Effector CD8-positive, alpha-beta T cell (primary cell): ENCODE measurements at places on chromosomes 2 and 18.

DNA sequence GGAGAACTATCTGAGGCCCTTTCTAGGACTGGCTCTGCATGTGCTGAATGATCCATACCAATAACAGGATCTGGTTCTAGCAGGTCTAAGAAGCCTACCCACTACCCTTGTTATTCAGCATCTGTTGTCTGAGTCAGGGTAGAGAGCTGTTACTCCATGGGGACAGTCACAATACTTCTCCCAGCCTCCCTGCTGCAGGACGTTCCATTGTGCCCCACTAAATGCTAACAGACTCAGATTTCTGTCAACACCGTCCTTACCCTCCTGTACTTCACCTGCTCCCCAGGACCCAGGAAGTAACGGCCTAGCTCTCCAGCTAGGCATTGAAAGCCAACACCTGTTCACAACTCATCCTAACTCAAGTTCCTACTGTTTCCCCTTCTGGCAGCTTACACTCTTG is 719.7 kb upstream of the ID2 start:
- DNase-seq = no peak

- no peak for DNase-seq
These were observed 182.6 kb upstream of the CHAC2 start for GRCh38 chr2:53584986-53585385.

GRCh38 chr2:232085826-232086425 is 124.4 kb downstream of the DIS3L2 start:
- no peak for DNase-seq

- no peak for DNase-seq
These were observed 104.4 kb downstream of the DOCK10 start for GRCh38 chr2:224937887-224938286.

GRCh38 chr2:104286841-104287240 is 567.1 kb upstream of the POU3F3 start:
- DNase-seq = no peak

DNA sequence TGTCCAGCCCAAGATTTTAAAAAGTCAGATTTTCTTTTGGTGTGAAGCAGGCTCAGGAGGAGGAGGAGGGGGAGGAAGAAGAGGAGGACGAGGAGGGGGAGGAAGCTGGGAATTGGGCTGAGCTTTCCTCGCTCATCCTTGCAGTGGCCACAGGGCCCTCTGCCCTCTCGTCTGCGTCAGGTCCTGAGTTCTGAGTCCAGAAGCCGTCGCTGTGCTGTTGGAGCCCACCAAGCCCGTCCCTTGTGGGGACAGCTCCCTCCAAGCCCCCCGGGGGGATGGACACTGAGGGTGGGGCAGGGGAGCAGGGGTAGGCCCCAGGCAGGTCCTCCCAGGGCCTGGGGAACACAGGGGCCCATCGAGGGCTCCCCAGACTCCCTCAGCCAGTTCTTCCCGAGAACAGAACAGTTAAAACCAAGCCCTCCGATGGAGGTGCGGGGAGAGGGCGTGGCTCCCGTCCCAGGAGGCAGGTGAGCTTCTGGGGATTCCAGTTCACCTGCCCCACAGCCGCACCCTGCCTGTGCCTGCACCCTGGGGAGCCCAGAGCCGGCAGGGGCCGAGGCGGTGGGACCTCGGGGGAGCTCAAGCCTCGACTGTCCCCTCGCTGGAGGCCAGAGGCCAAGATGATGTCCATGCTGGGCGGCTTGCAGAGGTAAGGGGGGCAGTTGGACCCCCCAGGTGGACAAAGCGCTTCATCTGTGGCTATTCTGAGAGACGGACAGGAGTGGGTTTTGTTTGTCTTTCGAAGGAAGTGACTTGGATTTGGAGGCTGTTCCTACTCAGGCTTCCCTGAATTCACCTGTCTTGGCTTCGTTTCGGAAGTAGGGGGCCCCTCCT is at the start of gene GAL3ST2:
Gene GAL3ST2 (plus strand): TSS at position 487 of the 834 bp plus-strand sequence. CDS start 134 bp downstream, at position 621.
- DNase-seq = no peak

- DNase-seq = no peak
These were observed 193.2 kb upstream of the PXDN start for GRCh38 chr2:1937480-1937879.

DNA sequence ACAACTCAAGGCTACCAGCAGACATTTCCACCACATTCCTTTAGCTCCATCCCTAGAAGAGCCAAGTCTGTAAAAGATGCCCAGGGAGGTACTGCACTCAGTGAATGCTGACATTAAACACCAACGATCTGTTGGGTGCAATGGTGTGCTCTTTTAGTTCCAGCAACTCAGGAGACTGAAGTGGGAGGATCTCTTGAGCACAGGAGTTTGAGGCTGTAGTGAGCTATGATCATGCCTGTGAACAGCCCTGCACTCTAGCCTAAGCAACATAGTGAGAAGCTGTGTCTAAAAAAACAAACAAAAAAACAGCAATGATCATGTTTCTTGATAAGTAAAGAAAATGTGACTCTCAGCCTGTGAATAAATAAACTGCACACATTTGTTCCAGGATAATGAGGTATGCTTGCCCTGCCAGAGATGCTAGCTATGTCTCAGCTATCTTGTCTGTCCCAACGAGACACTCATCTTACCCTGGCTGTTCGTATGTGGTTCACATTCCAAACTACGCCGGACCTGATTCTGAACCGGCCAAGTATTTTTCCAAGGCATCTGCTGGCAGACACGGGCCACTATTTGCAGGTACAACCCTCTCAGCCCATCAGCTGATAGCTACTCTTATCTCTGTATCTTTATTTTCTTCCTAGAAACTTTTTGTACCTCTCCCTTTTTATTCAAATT is 21.8 kb downstream of the TMEM182 start:
- DNase-seq = no peak

GRCh38 chr2:170180031-170180566 is 2.2 kb downstream of the MYO3B start:
- DNase-seq = no peak
